ENCODE measurements at places on chromosomes 6 and 20. TPM values are rescaled to one million over a fixed set of nuclear protein-coding genes. Genes with fewer than 3 reads are reported as not detected.
A peak's percentile ranks its signal among the peaks of the same experiment; 100 is the strongest.

GRCh38 chr20:5211803-5212714, 85.3 kb downstream of the CDS2 start:
- no peaks in the 10 kb centered on the region for H3K27me3 ChIP-seq
- no peak overlapping the region for H3K4me3 ChIP-seq
- no peak for DNase-seq
- no peaks in the 10 kb centered on the region for H3K4me1 ChIP-seq
- H3K36me3 ChIP-seq, result no peaks in the 10 kb centered on the region
- H3K27ac ChIP-seq, result no peak overlapping the region

GRCh38 chr20:16692442-16692841, 37.4 kb upstream of the SNRPB2 start:
- DNase-seq, result no peak
- no peak overlapping the region for H3K4me3 ChIP-seq
- H3K27me3 ChIP-seq, result peaks cover 27% of the 10 kb centered on the region
- no peak overlapping the region for H3K27ac ChIP-seq
- peaks cover 6% of the 10 kb centered on the region for H3K4me1 ChIP-seq
- H3K36me3 ChIP-seq, result no peaks in the 10 kb centered on the region

DNA sequence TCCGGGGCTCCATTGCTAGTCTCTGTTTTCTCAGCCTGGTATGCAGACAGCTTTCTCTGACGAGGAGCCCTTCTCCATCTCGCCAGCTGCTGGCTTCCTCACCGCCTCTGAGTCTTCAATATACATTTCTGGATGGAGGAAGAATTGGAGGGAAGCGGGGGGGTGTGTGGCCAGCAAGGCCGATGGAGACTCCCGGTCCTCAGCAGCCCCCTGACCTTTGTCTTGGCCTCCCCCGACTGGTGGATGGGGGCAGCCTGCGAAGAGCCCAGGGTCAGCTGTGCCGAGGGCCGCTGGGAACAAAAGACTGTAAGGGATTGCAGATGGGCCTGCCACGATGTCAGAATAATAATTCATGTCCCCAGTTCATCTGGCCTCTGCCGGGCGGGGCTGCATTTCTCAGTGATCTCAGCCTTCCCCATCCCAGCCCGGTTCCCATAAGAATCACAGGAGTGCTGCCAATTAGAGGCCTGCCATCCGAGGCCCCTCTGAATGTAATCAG, 54.3 kb upstream of the STX16 start:
- H3K4me3 ChIP-seq, result no peak overlapping the region
- DNase-seq, result no peak
- peaks cover 4% of the 10 kb centered on the region for H3K27me3 ChIP-seq
- no peak overlapping the region for H3K27ac ChIP-seq
- H3K36me3 ChIP-seq, result no peaks in the 10 kb centered on the region

DNA sequence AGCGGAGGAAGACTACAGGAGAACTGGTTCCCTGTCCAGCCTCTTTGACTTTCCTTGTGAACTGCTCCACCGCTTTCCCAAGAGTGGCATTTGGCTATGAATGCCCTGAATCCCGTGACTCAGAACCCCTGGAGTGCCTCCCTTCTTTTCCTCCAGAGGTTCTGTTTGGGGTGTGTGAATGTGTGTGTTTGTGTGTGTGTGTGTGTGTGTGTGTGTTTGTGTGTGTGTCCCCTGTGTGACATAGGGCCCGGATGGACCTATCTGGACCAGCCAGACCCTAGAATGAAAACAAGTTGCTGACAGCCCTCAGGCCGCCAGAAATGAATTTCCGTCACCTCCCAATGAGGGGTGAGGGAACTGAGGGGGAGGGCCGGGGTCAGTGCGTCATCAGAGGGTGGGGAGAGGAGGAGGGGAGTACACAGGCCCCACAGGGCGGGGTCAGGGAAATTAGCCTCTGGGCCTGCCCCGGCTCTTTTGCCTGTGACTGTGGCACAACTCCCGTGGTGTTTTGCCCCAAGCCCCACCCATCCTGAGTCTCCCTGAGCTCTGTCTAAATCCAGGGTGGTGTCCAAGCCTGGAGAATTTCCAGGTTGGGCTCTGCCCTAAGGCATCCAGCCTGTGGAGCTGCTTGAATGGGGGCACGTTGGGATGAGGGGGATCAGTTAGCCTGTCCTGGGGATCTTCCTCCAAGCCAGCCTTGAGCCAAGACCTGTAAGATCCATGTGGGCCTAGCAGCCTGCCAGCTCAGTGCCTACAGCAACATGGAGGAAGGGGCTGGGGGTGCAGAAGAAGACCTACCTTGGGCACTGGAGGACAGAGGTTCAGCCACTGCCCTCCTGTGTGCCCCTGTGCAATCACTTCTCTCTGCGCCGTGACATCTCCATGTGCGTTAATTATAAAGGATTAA, 15.2 kb upstream of the MRPS18A start:
- H3K36me3 ChIP-seq, result no peaks in the 10 kb centered on the region
- peaks cover 53% of the 10 kb centered on the region for H3K27me3 ChIP-seq
- no peak overlapping the region for H3K27ac ChIP-seq
- DNase-seq, result peak; percentile 32
- H3K4me1 ChIP-seq, result peaks cover 12% of the 10 kb centered on the region

GRCh38 chr6:19602434-19603013, 234.6 kb upstream of the ID4 start:
- DNase-seq, result no peak
- H3K4me3 ChIP-seq, result no peak overlapping the region
- no peaks in the 10 kb centered on the region for H3K36me3 ChIP-seq

DNA sequence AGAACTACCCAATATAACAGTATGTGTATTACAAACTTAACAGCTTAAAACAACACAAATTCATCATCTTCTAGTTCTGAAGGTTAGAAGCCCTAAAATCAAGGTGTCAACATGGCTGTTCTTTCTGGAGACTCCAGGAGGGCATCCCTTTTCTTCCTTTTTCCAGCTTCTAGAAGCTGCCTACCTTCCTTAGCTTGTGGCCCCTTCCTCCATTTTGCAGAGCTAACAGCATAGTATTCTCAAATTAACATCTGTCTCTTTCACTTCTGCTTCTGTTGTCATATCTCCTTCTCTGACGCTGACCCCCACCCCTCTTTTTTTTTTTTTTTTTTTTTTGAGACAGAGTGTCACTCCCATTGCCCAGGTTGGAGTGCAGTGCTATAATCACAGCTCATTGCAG, 52.8 kb upstream of the AKIRIN2 start:
- no peak overlapping the region for H3K4me3 ChIP-seq
- DNase-seq, result no peak
- no peaks in the 10 kb centered on the region for H3K36me3 ChIP-seq
- H3K27me3 ChIP-seq, result peaks cover 5% of the 10 kb centered on the region
- H3K4me1 ChIP-seq, result peaks cover 22% of the 10 kb centered on the region
- H3K27ac ChIP-seq, result no peak overlapping the region

GRCh38 chr6:16769131-16769985, 8.1 kb upstream of the ATXN1 start:
- H3K4me3 ChIP-seq, result no peak overlapping the region
- peaks cover 12% of the 10 kb centered on the region for H3K36me3 ChIP-seq
- no peaks in the 10 kb centered on the region for H3K27me3 ChIP-seq
- peak; percentile 75 for DNase-seq
- peak overlapping the region; percentile 41 for H3K27ac ChIP-seq

DNA sequence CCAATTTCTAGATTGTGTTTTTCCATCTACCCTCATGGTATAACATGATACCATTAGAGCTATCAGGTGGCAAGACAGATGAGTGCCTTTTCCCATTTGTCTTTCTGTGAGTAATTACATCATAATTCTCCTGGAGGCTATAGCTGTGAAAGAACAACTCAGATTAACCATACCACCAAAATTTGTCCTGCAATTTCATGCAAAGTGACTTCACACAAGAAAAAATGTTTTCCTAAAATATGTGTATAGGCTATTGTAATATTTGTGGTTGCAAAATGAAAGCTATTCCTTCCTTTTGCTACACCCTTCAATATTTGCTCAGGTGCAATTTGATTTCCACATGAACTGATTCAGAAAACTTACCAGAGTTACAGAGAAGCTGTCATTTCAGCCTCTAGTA, 547.7 kb upstream of the ID4 start:
- H3K27ac ChIP-seq, result no peak overlapping the region
- no peak overlapping the region for H3K4me3 ChIP-seq
- no peaks in the 10 kb centered on the region for H3K4me1 ChIP-seq

GRCh38 chr6:111157412-111157811, 70.1 kb downstream of the SLC16A10 start:
- H3K27ac ChIP-seq, result no peak overlapping the region
- H3K4me1 ChIP-seq, result peaks cover 22% of the 10 kb centered on the region
- no peak overlapping the region for H3K4me3 ChIP-seq
- H3K36me3 ChIP-seq, result peaks cover 16% of the 10 kb centered on the region
- no peak for DNase-seq

GRCh38 chr20:12555369-12555768, 453.4 kb upstream of the SPTLC3 start:
- DNase-seq, result no peak
- H3K4me3 ChIP-seq, result no peak overlapping the region
- H3K36me3 ChIP-seq, result no peaks in the 10 kb centered on the region
- H3K4me1 ChIP-seq, result no peaks in the 10 kb centered on the region

- H3K36me3 ChIP-seq, result no peaks in the 10 kb centered on the region
- H3K27me3 ChIP-seq, result peaks cover 2% of the 10 kb centered on the region
- no peak overlapping the region for H3K4me3 ChIP-seq
Measured at GRCh38 chr6:96926425-96926824, 1.9 kb downstream of the KLHL32 start.

GRCh38 chr6:80548532-80548931, 442.1 kb downstream of the BCKDHB start:
- H3K4me1 ChIP-seq, result no peaks in the 10 kb centered on the region
- no peaks in the 10 kb centered on the region for H3K36me3 ChIP-seq
- no peak overlapping the region for H3K27ac ChIP-seq

DNA sequence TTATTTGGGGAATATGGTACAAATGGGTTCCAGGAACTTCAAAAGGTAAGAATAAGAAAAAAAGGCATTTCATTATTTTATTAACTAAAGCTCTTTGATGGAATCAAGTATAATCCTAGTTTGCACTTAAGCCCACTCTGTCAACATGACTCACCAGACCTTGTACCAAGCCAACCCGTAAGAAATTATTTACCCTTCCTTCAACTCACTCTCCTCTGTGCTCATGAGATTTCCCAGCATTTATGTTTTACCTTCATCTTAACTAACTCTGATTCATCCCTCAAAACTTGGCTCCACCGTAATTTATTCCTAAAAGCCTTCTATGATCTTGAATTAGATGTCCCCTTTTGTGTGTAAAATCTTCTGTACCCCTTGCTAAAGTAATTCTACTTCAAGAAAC, 308.7 kb downstream of the PKHD1 start:
- H3K4me1 ChIP-seq, result no peaks in the 10 kb centered on the region
- no peak for DNase-seq
- no peak overlapping the region for H3K4me3 ChIP-seq
- no peaks in the 10 kb centered on the region for H3K36me3 ChIP-seq
- H3K27me3 ChIP-seq, result no peaks in the 10 kb centered on the region
- no peak overlapping the region for H3K27ac ChIP-seq

GRCh38 chr6:16929809-16930208, 168.5 kb upstream of the ATXN1 start:
- no peak overlapping the region for H3K4me3 ChIP-seq
- DNase-seq, result no peak
- H3K36me3 ChIP-seq, result no peaks in the 10 kb centered on the region
- H3K27ac ChIP-seq, result no peak overlapping the region

DNA sequence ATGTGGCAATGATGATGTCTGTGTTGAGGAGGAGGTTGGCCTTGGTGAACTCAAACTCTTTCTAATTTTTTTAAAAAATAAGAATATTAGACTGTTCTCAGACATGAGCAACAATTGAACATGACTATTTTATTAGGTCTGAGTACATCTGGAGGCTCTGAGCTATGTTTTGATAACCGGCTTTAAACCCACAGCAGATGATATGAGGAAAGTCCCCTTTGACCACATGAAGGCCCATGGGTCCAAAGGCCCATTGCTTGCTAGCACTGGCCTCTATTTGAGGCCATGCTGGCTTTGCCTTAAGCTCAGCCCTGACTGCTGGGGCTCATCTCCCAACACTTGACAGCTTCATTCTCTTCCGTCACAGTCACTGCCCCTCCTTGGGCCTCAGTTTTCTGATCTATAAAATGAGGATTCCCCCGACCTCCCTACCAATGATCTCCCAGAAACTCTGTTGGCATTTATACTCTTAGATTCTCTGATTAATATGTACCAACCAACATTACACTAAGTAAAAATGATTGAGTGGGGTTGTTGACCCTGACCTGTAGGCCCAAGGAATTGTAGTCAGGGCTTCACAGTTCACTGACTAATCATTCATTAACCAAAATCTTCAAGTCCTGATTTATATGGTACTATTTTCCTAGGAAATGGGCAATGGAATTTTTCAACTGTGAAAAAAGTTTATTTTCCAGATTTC, 23.9 kb upstream of the TINAG start:
- H3K4me1 ChIP-seq, result no peaks in the 10 kb centered on the region
- no peak for DNase-seq
- H3K27ac ChIP-seq, result no peak overlapping the region
- no peaks in the 10 kb centered on the region for H3K36me3 ChIP-seq
- no peaks in the 10 kb centered on the region for H3K27me3 ChIP-seq

- no peaks in the 10 kb centered on the region for H3K4me1 ChIP-seq
- H3K27ac ChIP-seq, result no peak overlapping the region
- no peak for DNase-seq
- no peak overlapping the region for H3K4me3 ChIP-seq
- H3K36me3 ChIP-seq, result no peaks in the 10 kb centered on the region
- H3K27me3 ChIP-seq, result peaks cover 7% of the 10 kb centered on the region
Measured at GRCh38 chr6:109291902-109292301, 90.4 kb downstream of the CD164 start.

Gene HUS1B
- 0.78 TPM for total RNA-seq

Gene SCRT2
- not detected for total RNA-seq

Gene DEFB124
- not detected for total RNA-seq

Gene PI16
- 7.3 TPM for total RNA-seq

Gene BFSP1
- 2.7 TPM for total RNA-seq

Gene HLA-DQA2
- total RNA-seq, result not detected

Gene NOL7
- 54.0 TPM for total RNA-seq
